MCF 10A (cell line): ENCODE measurements at places on chromosomes 7 and 10. TPM values are rescaled to one million over a fixed set of nuclear protein-coding genes. Genes with fewer than 3 reads are reported as not detected.

DNA sequence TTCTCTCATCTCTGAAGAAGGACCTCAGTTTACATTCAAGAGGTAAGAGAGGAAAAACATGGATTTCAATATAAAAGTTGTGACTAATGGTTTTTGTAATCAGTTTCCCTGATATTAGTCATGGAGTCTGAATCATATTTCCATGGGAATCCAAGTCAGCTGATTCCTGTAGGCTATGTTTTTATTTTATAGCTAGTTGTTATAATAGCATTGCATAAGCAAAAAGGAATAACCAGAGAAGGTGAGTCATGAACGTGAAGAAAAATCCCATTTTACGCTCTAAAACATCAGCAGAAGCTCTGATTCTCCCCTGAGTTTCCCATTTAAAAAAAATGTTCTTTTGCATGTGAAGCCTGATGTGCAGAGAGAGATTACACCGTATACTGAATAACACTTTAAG is 299.3 kb downstream of the SFMBT2 start:
- peaks cover 6% of the 10 kb centered on the region for H3K36me3 ChIP-seq
- H3K4me3 ChIP-seq, result peak overlapping the region; percentile 5
- peaks cover 14% of the 10 kb centered on the region for H3K4me1 ChIP-seq
- peak; percentile 91 for DNase-seq

- no peaks in the 10 kb centered on the region for H3K36me3 ChIP-seq
- H3K4me1 ChIP-seq, result no peaks in the 10 kb centered on the region
- no peak overlapping the region for H3K27ac ChIP-seq
- DNase-seq, result no peak
Observed at GRCh38 chr10:78297997-78298396, 264.3 kb downstream of the RPS24 start.

- H3K4me1 ChIP-seq, result no peaks in the 10 kb centered on the region
- no peaks in the 10 kb centered on the region for H3K27me3 ChIP-seq
- DNase-seq, result no peak
Observed at GRCh38 chr10:126022841-126023240, 126.5 kb downstream of the FANK1 start.

DNA sequence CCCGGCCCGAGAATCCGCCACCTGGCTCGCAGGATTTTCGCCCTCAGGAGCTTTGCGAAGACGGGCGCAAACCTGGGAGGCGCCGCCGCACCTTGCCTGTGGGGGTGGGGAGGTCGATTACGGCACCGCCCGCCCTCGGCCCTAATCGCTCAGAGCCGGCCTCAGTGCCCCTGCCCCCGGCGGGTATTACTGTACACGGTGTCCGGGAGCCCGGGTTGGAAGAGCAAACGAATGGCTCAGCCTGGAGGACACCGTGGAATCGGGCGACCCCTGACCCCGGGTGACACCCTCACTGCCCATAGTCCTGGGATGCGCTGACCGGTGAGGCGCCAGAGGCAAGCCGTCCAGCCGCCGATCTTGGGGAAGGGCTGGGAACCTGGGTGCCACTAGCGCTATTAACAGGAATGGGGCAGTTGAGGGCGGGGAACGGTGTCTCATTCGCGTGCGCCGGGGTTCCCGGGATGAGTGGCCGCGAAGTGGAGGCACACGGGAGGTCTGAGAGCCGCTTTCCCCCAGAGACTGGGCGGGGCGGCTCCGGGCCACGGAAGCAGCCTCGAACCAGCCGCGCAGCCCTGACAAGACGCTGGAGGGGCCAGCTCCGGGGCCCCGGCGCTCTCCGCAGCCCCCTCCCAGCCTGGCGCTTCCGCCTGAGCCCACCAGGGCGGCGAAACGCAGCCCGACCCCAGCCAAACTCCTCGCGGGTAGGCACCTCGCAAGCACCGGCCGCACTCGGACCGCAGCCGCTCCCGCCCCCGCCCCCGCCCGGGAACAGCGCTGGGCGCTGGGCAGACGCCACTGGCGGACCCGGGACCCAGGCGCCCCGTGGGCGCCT is 167.5 kb downstream of the NRF1 start:
- DNase-seq, result peak; percentile 17
- H3K4me1 ChIP-seq, result no peaks in the 10 kb centered on the region

- no peaks in the 10 kb centered on the region for H3K4me1 ChIP-seq
- DNase-seq, result no peak
- H3K4me3 ChIP-seq, result no peak overlapping the region
- no peaks in the 10 kb centered on the region for H3K27me3 ChIP-seq
Observed at GRCh38 chr7:16693601-16694318, 47.8 kb downstream of the BZW2 start.

DNA sequence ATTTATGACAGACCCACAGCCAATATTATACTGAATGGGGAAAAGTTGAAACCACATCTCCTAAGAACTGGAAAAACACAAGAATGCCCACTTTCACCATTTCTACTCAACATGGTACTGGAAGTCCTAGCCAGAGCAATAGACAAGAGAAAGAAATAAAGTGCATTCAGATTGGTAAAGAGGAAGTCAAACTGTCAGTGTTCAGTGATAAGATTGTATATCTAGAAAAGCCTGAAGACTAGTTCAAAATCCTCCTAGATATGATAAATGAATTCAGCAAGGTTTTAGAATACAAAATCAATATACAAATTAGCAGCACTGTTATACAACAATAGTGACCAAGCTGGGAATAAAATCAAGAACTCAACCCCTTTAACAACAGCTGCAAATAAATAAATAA is 6.9 kb upstream of the ZNF138 start:
- H3K27ac ChIP-seq, result no peak overlapping the region
- no peaks in the 10 kb centered on the region for H3K36me3 ChIP-seq
- no peak for DNase-seq
- H3K4me1 ChIP-seq, result no peaks in the 10 kb centered on the region
- H3K27me3 ChIP-seq, result no peaks in the 10 kb centered on the region

DNA sequence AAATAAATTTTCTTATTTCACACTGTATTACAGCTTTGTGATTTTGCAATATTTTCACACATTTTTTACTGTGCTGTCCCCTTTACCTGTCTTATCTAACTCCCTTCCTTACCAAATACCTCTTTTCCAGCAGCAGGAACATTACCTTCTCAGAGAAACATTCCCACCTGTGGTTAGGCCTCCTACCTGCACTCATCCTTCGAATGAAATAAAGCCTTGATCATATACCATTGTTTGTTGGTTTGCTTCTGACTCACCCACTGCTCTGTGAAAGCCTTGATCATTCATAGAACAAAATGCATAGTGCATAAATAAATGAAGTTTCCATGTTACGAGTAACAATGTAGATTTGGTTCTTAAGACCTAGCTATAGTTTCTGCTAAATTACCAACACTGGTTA is 256.3 kb downstream of the ARL4A start:
- H3K27ac ChIP-seq, result no peak overlapping the region
- H3K4me3 ChIP-seq, result no peak overlapping the region
- peaks cover 14% of the 10 kb centered on the region for H3K4me1 ChIP-seq
- no peak for DNase-seq
- H3K36me3 ChIP-seq, result no peaks in the 10 kb centered on the region

DNA sequence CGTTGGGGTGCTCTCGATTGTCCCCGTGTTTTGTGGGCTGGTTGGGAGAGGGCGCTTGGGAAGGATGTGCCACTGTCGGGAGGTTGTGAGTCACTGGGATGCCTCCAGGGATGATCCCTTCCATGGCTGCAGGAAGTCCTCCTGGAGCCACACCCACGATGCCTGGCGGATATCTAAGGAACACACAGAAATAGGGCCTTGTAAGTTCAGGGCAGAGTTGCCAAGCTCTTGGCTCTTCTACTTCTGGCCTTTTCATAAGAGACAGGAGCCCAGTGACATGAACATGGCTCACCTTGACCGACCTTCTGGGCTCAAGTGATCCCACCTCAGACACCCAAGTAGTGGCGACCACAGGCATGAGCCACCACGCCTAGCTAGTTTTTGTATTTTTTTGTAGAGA is 47.6 kb downstream of the ZRANB1 start:
- H3K27me3 ChIP-seq, result no peaks in the 10 kb centered on the region
- H3K4me1 ChIP-seq, result no peaks in the 10 kb centered on the region
- peak overlapping the region; percentile 47 for H3K27ac ChIP-seq
- H3K4me3 ChIP-seq, result no peak overlapping the region

GRCh38 chr10:127041552-127041951 is 136.3 kb downstream of the DOCK1 start:
- peaks cover 83% of the 10 kb centered on the region for H3K36me3 ChIP-seq
- H3K4me3 ChIP-seq, result peak overlapping the region; percentile 6
- no peaks in the 10 kb centered on the region for H3K27me3 ChIP-seq

DNA sequence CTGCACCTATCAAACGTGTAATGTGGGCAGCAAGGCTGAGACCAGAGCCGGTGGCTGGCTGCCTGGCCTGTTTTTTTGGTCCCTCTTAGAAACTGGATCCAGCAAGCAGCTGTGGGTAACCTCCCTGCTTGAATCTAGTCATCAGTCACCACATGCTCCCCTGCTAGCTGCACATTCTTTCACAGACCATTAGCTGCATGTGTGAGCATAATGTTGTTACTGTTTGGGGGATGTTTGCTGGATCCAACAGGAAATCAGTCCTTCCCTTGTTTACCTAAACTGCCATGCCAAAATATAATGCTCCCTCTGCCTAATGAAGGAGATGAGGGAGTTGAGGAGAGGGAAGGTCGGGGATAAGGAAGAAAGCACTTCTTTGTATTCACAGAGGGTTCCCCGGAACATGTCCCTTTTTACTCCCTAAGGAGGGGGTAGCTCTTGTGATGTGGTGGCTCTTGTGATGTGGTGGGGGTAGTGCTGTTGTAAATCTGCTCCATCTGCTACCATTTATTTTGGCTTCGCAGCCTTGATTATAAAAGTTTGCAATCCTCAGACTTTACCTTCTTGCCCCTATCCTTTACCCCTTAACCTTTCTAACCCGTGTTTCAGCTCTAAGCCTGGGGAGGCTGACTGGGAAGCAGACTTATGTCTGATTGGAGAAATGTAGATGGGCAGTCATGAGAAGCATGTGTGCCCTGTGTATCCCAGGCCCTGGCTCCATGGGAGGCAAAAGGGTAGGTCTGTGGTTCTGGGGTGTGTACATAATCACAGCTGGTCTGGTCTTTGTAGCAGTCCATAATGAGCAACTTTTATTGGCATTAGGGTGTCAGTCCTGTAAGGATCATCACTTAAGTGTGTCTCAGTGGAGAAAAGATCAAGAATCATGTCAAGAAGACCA is 20.8 kb downstream of the LOXL4 start:
- H3K4me3 ChIP-seq, result no peak overlapping the region
- no peak overlapping the region for H3K27ac ChIP-seq
- peaks cover 43% of the 10 kb centered on the region for H3K36me3 ChIP-seq
- DNase-seq, result no peak

DNA sequence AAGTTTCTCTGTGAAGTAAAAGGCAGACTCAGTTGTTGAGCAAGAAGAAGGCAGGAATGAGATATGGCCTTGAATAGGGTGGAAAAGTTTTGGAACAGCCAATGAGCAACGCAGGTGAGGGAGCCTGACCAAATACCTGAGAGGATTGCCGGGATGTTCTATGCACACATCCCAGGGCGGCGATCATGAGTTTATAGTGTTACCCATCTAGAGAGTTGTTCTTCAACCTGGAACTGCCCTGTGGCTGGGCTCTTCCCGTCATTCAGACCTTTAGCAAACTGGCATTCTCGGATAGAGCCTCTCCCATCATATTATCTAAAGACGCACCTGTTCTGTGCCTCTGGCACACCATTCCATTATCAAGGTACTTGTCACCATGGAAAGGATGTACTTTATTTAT is 103.0 kb upstream of the KIF5B start:
- no peaks in the 10 kb centered on the region for H3K27me3 ChIP-seq
- H3K27ac ChIP-seq, result no peak overlapping the region
- H3K4me1 ChIP-seq, result peaks cover 9% of the 10 kb centered on the region
- no peak overlapping the region for H3K4me3 ChIP-seq
- H3K36me3 ChIP-seq, result no peaks in the 10 kb centered on the region

DNA sequence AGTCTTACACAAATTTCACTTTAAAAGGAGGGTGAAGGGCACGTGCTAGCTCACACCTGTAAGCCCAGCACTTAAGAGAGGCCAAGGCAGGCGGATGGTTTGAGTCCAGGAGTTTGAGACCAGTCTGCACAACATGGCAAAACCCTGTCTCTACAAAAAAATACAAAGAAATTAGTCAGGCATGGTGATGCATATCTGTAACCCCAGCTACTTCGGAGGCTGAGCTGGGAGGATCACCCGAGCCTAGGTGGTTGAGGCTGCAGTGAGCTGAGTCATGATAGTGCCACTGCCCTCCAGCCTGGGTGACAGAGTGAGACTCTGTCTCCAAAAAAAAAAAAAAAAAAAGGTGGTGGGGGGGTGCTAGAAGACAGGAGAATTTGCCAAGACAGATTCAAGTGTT is 237.3 kb upstream of the KLF14 start:
- H3K36me3 ChIP-seq, result peaks cover 42% of the 10 kb centered on the region
- H3K27me3 ChIP-seq, result no peaks in the 10 kb centered on the region
- DNase-seq, result no peak
- H3K4me3 ChIP-seq, result no peak overlapping the region
- no peaks in the 10 kb centered on the region for H3K4me1 ChIP-seq
- peak overlapping the region; percentile 42 for H3K27ac ChIP-seq

GRCh38 chr7:158249692-158250091 is 337.9 kb downstream of the PTPRN2 start:
- no peak for DNase-seq
- no peaks in the 10 kb centered on the region for H3K27me3 ChIP-seq
- no peaks in the 10 kb centered on the region for H3K36me3 ChIP-seq
- H3K4me3 ChIP-seq, result no peak overlapping the region

DNA sequence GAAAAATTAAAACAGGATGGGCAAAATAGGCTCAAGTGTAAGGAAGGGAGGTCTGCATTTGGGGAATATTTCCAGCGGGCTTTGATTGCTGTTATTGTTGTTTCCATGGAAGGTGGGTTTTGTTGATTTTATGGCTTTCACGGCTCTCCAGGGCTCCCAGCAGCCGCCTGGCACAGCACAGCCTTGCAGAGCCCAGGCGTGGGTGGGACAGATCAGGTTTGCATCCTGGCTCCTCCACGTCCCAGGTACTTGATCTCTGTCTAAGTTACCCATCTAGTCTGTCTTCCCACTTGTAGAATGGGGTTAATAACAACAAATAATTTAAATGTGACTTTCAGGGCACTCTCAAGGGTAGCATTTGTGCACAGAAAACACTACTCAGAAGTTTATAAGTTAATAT is 45.2 kb downstream of the HTR5A start:
- no peaks in the 10 kb centered on the region for H3K36me3 ChIP-seq
- H3K4me3 ChIP-seq, result no peak overlapping the region
- no peak for DNase-seq
- H3K4me1 ChIP-seq, result no peaks in the 10 kb centered on the region
- H3K27me3 ChIP-seq, result peaks cover 53% of the 10 kb centered on the region
- no peak overlapping the region for H3K27ac ChIP-seq

GRCh38 chr10:125779403-125780327 is 4.0 kb upstream of the MMP21 start:
- no peak for DNase-seq
- H3K27ac ChIP-seq, result no peak overlapping the region
- no peaks in the 10 kb centered on the region for H3K4me1 ChIP-seq
- peaks cover 22% of the 10 kb centered on the region for H3K27me3 ChIP-seq
- no peak overlapping the region for H3K4me3 ChIP-seq

GRCh38 chr7:142158736-142159496 is 47.4 kb downstream of the MGAM2 start:
- H3K27ac ChIP-seq, result no peak overlapping the region
- no peak overlapping the region for H3K4me3 ChIP-seq
- H3K36me3 ChIP-seq, result no peaks in the 10 kb centered on the region

GRCh38 chr10:89670926-89671325 is 25.9 kb upstream of the PANK1 start:
- DNase-seq, result no peak
- H3K4me1 ChIP-seq, result no peaks in the 10 kb centered on the region
- H3K36me3 ChIP-seq, result no peaks in the 10 kb centered on the region
- no peak overlapping the region for H3K27ac ChIP-seq
- H3K4me3 ChIP-seq, result no peak overlapping the region
- H3K27me3 ChIP-seq, result no peaks in the 10 kb centered on the region

Gene LLCFC1
- total RNA-seq, result not detected in 2 replicates

Gene PSD
- total RNA-seq, result 0.66 and 0.75 TPM in 2 replicates

Gene MRLN
- total RNA-seq, result not detected in 2 replicates

Gene KEL
- total RNA-seq, result not detected in 2 replicates

Gene VSTM2A
- not detected in 2 replicates for total RNA-seq

Gene SPDYE11
- not detected in 2 replicates for total RNA-seq

Gene LRRTM3
- total RNA-seq, result not detected in 2 replicates

Gene PRSS37
- not detected in 2 replicates for total RNA-seq
